CD8-positive, alpha-beta T cell (primary cell): ENCODE measurements at places on chromosomes 7 and 10. TPM values are rescaled to one million over a fixed set of nuclear protein-coding genes. Genes with fewer than 3 reads are reported as not detected.

GRCh38 chr7:5557920-5558401 lies 134.3 kb upstream of the TNRC18 start:
- DNase-seq = peak; percentile 60

CBX3 gene
- total RNA-seq = 103 TPM

SMIM30 gene
- 4.8 TPM for total RNA-seq

CALHM1 gene
- total RNA-seq = not detected

DNA sequence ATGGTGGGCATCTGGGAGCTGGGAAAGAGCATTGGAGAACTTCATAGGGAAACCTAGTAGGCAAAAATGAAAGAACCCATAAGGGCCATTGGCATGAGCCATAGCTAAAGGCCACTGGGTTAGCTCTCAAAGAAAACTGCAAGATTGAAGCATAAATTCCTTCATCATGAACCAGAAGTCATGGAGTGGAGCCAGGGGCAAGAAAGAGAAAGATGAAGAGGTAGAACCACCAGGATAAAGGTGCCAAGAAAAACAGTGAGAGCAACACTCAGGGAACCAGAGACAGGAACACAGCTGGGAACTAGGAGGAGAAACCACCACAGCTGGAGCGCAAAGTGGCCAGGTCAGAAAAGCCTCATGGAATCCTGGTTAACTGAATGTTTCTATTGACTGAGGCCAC lies 11.5 kb upstream of the SGMS1 start:
- DNase-seq = no peak

DNA sequence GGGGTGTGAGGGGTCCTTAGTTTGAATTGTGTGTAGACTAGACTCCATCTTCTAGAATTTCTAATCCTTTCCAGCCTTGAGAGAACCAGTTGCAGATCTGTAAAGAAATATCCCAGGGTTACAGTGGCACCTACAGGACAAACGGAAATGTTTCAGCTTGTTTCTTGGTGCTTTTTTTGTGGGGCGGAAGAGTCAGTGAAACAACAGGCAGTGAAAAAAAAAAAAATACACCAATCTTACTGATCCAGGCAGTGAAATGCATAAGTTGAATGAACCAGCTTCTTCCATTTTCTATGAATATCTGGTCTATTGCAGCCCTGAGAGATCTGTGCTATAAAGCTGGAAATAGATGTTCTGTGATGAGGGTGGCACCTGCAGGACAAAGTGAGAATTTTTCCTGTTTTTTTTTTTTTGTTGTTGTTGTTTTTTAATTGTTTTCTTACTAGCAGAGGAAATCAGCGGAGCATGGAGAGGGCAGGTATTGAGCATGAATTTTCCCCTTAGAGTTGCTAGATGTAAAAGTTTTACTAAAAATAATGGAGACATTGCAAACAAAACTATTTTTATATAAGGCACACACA lies 81.9 kb upstream of the DYNC1I1 start:
- DNase-seq = no peak
